ENCODE measurements at places on chromosomes 2 and 18. TPM values are rescaled to one million over a fixed set of nuclear protein-coding genes. Genes with fewer than 3 reads are reported as not detected.

Gene COL5A2
- total RNA-seq: 253 TPM

Gene TRABD2A
- total RNA-seq: 14.4 TPM

Gene LYPD6B
- not detected for total RNA-seq

Gene TEKT4
- total RNA-seq: not detected

Gene FMNL2
- 30.2 TPM for total RNA-seq

Gene POTEF
- not detected for total RNA-seq

Gene DNAJC5G
- total RNA-seq: not detected

Gene TM4SF20
- not detected for total RNA-seq

Gene PSMA8
- not detected for total RNA-seq

Gene REG1B
- not detected for total RNA-seq

Gene WDR75
- total RNA-seq: 54.0 TPM

Gene CD207
- not detected for total RNA-seq

Gene DOK6
- 4.0 TPM for total RNA-seq

Gene GALNT14
- total RNA-seq: 0.83 TPM

Gene SIX3
- not detected for total RNA-seq

All from fibroblast of lung (primary cell).